ENCODE measurements at places on chromosomes 13 and 19.

GRCh38 chr19:5095568-5095850 is 126.6 kb downstream of the KDM4B start:
- no peak for DNase-seq

DNA sequence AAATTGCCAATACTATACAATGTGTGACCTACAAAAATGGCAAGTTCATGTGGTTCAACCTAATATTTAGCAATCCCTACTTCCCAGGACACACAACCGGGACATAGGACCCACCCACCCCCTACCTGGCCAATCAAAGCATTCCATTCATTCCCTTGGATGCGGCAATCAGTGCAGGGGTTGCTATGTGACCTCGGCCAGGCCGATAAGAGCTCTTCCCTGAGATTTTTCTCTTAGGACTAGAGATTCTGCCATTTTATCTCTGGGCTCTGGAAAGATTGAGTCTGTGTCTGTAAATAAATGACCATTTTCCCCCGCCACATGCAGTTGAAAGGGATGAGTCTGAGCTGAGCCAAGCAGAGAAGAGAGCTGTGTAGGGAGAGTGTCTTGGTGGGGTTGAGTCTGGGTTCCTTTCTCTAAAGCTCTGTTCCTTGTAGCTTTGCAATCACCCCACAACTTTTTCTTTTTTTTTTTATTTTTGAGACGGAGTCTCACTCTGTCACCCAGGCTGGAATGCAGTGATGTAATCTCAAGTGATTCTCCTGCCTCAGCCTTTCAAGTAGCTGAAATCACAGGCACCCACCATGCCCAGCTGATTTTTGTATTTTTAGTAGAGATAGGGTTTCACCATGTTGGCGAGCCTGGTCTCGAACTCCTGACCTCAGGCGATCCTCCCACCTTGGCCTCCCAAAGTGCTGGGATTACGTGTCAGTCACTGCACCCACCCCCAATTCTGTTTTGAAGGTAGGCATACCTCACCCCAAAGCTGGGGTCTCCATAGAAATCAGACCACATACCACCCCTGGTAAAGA is 7.4 kb downstream of the IFNL1 start:
- DNase-seq = no peak

DNA sequence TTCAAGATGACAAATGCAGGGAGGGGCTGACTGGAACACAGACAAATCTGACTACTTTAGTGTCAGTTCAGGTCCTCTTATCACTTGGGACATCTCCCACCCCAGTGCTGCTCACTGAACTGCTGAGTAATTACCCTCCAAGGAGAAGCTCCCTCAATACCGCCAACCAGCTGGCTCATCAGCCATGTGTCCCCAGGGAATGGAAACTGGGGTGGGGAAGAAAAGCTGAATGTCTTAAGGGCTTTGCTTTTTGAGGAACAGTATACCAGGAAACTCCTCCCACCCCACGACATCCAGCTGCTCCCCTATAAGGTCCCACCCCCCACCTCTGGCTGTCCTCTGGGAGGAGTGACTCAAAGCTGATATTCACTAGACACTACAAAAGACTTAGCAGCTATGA is 2.0 kb downstream of the ZNF823 start:
- peak; percentile 15 for DNase-seq

DNA sequence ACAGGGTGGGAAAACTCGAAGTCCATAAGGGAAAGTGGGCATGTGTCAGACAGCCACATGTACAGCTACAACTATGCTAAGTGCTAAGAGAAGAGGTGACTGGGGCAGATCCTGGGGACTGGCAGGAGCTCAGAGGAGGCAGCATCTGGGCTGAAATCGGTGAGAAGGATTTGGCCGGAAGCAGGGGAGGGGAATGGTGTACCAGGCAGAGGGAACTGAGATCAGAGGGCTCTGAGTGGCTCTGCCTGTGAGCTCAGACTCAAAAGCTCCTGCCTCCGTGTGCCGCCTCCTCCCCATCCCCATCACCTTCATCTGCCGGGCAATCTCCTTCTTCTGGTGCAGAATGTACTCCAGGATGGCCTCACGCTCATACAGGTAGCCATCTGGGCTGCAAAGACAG is 21.8 kb downstream of the NOSIP start:
- no peak for DNase-seq

- no peak for DNase-seq
Measured at GRCh38 chr19:46887240-46887782, 26.5 kb downstream of the ARHGAP35 start.

DNA sequence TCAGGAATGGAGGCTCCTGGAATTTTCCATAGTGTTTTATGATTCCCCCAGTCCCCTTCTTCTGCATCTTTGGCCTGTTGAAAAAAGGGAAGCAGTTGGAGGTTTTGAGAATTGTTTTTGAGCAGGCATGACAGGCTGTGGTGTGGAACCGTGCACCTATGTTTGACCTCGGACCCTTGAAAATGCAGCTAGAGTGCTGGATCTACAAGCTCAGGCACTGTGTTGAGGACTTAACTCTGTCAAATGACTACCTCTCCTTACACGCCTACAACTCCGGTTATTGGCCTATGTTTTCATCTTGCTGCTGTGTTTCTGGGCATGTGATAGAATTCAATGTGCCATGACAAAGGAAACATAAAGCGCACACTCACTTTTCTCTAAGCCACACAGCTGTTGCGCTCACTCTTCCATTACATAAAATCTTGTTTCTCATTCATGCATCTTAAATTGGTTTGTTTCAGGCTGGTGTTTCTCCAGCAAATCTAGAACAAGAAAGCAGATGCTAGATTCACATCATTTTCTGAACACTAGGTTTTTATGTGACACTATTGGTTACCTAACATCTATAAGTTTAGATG is 616.6 kb downstream of the FGF9 start:
- DNase-seq = no peak

DNA sequence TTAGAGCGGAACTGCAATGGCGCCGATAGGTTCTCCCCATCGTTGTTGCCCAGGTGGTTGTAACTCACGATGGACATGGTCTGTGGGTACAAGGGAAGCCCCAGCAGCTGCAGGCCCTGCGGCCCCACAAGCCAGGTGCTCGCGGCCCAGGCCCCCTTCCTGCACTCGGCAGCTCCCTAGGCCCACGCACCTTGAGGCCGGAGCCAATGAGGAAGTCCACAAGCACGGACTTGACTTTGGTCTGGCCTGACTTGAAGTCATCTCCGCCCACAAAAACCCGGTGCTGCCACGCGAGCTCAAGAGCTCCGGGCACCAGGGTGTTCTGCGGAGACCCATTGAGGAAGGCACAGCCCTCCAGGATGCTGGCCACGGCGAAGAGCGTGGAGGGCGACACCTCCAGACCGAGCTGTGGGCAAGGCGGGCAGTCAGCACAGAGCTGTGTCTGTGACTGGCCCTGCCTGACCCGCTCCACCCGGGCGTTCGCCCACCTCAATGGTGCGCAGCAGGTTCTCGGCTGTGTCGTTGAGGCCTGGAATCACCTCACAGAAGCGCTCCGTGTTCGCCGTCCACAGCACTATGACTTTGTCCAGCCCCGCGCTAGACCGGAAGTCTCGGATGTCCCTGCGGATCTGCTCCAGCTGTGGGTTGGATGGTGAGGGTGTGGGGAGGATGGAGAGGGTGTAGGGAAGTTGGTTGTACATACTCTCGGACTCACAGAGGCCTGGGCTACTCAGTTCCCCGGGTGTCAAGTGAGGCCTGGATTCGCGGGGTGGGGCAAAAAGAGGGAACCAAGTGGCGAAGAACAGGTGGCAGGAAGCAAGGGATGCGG is 1.9 kb downstream of the ISYNA1 start:
- DNase-seq = no peak

DNA sequence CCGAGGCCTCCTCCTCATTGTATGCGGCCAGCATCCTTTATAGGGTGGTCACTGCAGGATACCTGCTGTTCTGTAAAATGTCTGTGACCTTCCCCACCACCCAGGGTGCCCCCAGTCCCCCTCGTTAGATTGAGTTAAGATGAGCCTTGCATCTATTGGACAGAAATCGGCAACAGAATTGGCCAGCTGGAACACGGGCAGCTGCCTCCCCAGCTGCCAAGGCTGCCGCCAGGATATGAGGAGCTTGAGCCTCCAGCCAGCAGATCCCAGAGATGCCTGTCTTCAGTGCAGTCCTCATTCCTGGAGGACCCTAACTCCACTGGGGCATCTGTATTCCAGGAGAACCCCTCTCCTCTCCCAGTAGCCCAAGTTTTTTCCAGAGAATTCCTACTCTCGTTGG is 463.0 kb downstream of the TSHZ3 start:
- DNase-seq = no peak

- peak; percentile 64 for DNase-seq
Measured at GRCh38 chr13:83221813-83222241, 660.4 kb downstream of the SLITRK1 start.

DNA sequence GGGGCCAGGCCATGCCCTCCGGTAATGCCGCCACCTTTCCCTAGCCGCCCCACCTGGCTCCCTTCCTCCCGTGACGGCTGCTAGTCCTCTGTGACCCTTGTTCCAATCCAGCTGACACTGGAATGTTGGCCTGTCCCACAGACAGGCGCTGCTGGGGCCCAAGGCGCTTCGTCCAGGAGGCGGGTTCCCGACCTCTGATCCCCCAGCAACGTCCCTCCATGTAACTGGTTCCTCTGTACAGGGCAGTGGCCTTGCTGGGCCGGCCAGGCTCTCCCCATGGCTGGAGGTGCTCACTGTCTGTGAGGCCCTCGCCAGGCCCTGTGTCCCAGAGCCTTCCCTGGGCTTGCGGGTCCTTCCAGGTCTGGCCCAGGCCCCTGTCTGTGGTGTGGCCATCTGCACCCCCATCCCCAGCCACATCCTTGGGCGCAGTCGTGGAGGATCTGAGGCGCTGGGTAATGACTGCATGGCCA is 6.8 kb upstream of the GRIN3B start:
- DNase-seq = no peak

- DNase-seq = no peak
Measured at GRCh38 chr13:75432811-75433244, 49.1 kb downstream of the TBC1D4 start.

GRCh38 chr13:109728791-109729731 is 57.3 kb downstream of the IRS2 start:
- DNase-seq = no peak

- peak; percentile 11 for DNase-seq
Measured at GRCh38 chr13:49655906-49656305, 27.6 kb downstream of the ARL11 start.

- peak; percentile 93 for DNase-seq
Measured at GRCh38 chr19:48925240-48925843, 8.2 kb upstream of the DHDH start.

GRCh38 chr19:48750771-48751504 is 1.5 kb downstream of the FUT1 start:
- no peak for DNase-seq

- DNase-seq = no peak
Measured at GRCh38 chr13:99255271-99255670, 2.9 kb downstream of the GPR18 start.
